Forelimb muscle (tissue), 1 donor: ENCODE measurements at places on chromosomes 6 and 20. TPM values are rescaled to one million over a fixed set of nuclear protein-coding genes. Genes with fewer than 3 reads are reported as not detected.

IL20RA gene
- 30.6 TPM for polyA plus RNA-seq

TCP11 gene
- polyA plus RNA-seq = 0.27 TPM

DEFB124 gene
- polyA plus RNA-seq = 1.3 TPM

FAM209B gene
- 0.27 TPM for polyA plus RNA-seq

CLDN20 gene
- 0.76 TPM for polyA plus RNA-seq

DNA sequence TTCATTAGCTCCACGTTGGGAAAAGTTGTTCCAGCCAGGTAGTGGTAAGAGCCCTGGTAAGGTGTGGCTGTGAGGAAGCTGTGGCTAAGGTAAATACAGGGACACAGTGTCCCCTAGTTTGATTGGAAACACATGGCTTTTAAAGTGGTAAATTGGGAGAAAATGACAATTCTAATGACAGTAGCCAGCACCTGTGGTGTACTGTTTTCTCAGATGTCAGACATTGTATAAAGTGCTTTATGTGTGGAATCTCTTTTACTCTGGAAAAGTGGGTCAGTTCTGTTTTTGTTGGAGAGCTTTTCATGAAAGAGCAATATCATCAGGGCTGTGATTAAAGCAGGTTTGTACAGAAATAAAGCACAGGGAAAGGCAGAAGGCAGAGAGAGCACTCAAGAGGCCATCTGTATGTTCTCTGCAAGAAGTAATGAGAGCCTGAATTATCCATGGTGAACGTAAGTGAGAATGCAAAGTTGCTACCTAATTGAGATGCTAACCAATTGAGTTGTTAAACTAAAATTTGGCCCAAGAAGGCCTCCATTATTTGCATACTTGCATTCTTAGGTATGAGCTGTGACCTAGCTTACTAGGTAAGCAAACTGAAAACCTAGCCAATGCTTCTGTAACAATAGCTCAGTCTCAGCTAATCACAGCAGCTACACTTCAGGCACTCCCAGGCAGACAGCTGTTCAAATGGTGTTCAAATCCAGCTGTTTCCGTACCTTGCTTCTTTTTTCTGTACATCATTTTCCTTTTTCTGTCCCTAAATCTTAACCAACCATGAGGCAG, 28.2 kb downstream of the MRAP2 start:
- no peak for DNase-seq

GRCh38 chr20:47389867-47390347, 33.4 kb upstream of the ZMYND8 start:
- no peak for DNase-seq

GRCh38 chr6:150528648-150529285, 70.9 kb upstream of the PLEKHG1 start:
- no peak for DNase-seq

- no peak for DNase-seq
Observed at GRCh38 chr20:17940224-17940971, 28.2 kb downstream of the SNX5 start.

- no peak for DNase-seq
Observed at GRCh38 chr6:163573503-163574179, 159.1 kb downstream of the QKI start.

DNA sequence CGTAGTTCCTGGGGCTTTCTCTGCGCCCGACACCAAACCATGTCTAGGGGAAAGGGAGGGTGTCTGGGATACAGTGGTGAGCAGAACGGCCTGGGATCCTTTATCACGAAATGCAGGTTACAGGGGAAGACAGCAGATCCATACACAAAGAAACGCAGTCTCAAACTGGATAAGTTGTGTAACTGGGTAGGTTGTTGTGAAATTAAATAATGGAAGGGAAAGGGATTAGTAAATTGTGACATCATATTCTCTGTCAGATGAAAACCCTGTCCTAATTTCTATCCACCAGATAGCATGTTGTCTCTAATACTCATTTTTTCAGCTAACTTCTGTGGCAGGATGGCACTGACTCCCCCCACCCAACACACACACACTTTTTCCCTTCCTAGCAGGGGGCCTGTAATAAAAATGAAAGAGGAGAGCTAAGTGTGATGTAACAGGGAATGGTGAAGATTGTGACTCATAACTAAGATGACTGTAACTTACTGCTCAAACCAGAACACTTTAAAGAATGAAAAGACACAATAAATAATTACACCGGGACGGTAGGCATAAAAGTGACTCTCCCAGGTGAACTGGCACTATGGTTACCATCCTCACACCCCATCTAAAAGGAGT, 769 bp upstream of the TRPC4AP start:
- no peak for DNase-seq

DNA sequence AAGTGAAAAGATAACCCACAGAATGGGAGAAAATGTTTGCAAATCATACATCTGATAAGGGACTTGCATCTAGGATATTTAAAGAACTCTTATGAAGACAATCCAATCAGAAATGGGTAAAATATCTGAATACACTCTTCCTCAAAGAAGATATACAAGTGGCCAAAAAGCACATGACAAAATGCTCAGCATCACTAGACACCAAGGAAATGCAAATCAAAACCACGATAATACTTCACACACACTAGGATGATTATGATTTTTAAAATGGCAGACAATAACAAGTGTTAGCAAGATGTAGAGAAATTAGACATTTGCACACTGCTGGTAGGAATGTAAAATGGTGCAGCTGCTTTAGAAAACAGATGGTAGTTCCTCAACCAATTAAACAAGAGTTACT, 34.8 kb upstream of the SIRT5 start:
- no peak for DNase-seq

- DNase-seq = no peak
Observed at GRCh38 chr6:127833336-127833735, 67.5 kb downstream of the THEMIS start.
